ENCODE measurements at places on chromosomes 11 and 22.

GRCh38 chr22:31347251-31348008 is 1.3 kb upstream of the PATZ1 start:
- DNase-seq, result peak; percentile 2

DNA sequence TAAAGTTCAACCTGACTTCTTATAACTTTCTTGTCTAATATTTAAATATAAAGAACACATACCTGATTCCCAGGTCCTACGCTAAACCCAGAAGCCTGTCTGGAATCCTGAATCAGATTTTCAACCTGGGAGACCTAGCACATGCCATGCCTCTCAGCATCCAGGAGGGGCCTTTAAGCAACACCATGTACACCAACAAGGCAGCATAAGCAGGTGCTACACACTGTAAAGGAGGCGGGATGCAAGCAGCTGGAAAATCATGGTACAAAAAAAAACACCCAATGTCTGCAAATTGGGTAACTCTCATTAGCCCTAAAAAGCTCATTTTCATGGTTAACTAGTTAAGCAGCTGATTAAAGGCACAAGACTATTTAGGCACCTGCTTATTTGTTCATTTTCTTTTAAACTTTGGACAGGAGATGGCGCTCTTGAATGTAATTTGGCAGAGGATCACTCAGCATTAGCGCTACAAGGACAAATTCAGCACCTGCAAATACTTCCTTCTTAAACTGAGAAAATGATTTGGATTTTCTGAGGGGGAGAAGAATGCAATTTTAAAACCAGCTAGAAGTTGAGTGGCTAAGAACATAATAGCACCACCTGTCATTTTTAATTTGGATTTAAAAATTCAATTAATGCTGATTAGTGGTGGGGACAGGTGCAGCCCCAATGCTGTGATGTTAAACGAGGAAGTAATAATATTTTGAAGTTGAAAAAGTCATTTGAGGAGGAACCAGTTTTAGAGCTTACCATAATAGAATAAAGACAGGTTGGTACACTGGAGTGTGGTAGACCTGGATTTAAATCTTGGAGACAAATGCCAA is 104.0 kb downstream of the FAR1 start:
- DNase-seq, result no peak

GRCh38 chr11:34437224-34438125 is 1.3 kb upstream of the CAT start:
- DNase-seq, result no peak

DNA sequence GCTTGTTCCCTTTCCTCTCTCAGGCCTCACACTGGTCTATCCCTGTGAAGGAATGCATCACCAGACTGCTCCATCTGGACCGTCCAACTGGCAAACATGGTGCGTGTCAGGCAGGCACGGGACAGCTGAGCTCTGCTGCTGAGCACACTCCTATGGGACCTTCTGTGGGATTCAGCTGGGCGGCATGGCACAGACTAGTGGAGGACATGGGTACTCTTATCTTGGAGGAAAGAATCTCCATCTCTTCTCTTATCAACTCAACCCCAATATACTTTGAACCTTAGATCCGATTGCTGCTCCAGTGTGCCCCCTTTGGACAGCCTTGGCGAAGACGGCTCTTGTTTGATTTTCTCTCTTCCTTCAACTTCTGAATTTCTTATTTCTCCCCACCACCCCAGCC is 593.6 kb downstream of the ETS1 start:
- DNase-seq, result no peak

GRCh38 chr22:33012833-33013450 is 45.2 kb downstream of the SYN3 start:
- DNase-seq, result no peak

DNA sequence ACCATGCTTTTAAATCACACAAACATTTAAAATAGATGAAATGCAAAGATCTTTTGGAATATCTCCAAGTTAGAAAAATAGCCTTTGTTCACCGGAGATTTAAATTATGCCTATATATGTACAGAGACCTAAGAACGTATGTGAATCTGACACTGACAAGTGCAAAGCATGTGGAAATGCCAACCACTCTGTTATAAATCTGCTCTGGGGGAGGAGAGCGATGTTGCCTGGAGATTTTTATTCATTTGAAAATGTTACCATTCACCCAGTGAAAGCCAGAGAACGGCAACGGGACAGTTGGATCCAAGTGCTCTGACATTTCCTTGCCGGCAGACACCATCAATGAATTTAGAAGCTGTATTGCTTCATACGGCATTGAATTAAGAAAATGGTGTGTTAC is 39.8 kb upstream of the BMAL1 start:
- DNase-seq, result no peak

GRCh38 chr22:43859621-43860020 is 2.7 kb downstream of the SULT4A1 start:
- DNase-seq, result no peak

GRCh38 chr11:74849525-74850391 is 99.1 kb downstream of the XRRA1 start:
- no peak for DNase-seq

DNA sequence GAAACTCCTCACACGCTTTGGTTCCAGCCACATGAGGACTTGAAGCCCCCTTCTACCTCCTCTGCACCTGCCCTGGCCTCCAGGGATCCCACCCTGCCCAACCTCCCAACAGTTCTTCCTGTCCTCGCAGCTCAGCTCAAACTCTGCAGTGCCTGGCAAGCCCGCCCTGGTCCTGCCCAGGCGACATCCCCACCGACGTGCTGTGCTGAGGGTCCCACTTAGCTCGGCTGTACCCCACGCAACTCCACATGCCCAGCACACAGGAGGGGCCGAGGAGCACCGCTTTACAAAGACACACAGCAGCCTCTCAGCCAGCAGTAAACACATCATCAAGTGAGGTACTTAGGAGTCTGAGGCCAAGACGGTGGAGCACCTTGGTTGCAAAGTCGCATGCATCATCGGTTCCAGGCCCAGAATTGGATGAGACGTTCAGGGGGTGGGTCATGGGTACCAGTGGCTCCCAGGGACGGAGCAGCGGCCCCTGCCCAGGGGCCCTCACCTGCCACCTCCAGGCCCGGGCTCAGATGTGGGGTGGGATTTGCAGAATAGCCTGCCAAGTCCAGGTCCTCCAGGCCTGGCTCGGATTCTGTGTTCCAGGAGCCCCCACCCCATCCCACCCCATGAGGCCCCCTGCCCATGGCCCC is 72.6 kb downstream of the CELSR1 start:
- DNase-seq, result no peak

- no peak for DNase-seq
Measured at GRCh38 chr11:102669664-102670063, 35.9 kb downstream of the MMP27 start.

- DNase-seq, result no peak
Measured at GRCh38 chr11:9253086-9253485, 12.1 kb downstream of the DENND5A start.

DNA sequence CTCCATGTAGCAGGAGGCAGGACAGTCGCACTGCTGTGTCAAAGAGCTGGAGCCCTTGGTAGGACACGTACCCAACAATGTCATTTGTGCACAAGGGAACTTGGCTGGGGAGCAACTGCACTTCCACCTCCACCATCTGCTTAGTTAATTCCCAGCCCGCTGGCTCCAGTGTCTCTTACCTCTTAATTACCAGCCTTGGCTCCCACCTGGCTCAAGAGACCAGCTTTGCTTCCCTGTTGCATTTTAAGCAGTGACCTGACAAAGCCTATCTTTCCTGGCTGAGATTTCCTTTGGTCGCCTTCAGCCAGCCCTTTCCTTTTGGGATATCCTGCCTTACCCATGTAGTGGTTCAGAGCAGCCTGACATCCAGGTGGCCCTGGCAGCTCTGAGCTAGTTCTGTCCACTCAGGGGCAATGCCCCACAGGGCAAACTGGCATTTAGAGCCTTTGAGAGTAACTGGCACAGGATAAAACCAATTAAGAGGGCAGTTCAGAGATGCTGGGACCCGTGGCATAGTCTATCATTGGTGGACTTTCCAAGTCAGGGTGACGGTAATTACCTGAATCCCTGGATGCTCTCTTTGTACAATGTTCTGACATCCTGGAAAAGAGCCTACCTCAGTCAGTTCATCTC is 212.6 kb upstream of the SORL1-AS1 start:
- DNase-seq, result no peak

GRCh38 chr11:62842171-62842741 is 2.9 kb upstream of the WDR74 start:
- no peak for DNase-seq

GRCh38 chr11:130055617-130056016 is 14.1 kb upstream of the APLP2 start:
- no peak for DNase-seq

- no peak for DNase-seq
Measured at GRCh38 chr11:43895601-43896000, 15.0 kb downstream of the ALKBH3 start.

DNA sequence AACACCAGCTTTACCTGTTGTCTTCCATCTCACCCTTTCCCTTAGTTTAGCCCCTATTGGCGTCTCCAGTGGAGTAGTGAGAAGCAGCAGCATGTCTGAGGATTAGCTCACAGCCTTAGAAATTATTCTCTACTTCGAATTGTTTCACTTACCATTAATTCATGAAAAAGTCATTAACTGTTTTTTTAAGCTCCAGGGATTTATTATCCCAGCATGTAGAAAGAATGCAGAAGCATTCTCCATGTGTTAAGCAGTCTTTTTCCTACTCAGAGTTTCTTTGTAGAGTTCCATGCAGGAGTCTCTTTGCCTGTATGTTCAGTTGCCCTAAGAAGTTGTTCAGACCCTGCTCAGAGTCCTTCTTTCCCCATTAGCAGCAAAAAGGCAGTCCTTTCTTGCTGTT is 137.9 kb upstream of the RASSF10 start:
- DNase-seq, result no peak

DNA sequence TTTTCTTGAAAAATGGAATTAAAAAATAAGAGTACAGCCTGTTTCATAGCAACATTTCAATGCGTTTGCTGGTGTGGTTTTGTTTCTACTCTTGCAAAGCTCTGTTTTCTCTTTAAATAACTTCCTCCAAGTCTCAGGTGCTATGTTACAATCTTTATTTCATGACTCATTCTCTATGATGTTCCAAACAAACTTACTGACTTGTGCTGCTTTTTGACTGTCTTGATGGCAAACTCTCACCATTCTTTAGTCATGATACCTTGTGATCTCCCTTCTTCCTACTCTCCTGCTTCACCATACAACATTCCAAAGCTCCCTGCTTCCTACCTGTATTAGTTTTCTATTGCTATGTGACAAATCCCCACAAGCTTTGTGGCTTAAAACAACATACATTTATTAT is 166.1 kb downstream of the C11orf91 start:
- DNase-seq, result no peak

DNA sequence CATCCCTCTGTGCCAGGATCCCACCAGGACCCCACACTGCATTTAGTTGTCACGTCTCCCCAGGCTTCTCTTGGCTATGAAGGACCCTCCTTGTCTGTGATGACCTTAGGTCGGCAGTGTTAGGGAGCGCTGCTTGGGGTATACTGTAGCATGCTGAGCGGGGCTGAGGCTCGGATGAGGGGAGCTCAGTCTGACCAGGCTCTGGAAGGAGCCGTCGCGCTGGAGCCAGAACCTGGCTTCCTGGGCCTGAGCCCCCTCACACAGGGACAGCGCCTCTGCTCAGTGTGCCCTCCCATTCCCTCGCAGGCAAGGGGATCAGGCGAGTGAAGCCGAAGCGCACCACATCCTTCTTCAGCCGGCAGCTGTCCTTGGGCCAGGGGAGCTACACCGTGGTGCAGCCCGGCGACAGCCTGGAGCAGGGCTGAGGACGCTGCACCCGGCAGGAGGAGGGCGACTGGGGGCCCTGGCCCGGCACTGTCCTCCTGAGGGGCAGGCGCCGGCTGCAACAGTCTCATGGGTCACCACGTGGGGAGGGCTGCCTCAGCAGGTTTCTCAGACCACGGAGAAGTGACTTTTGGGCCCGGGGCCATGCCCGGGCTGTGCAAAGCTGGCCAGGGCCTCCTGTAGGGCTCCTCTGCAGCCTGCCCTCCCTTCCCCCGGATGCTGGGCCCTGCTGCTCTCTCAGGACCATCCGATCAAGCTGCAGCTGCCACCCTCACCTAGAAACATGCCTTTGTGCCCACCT is 11.5 kb upstream of the NEAT1 start:
- no peak for DNase-seq

DNA sequence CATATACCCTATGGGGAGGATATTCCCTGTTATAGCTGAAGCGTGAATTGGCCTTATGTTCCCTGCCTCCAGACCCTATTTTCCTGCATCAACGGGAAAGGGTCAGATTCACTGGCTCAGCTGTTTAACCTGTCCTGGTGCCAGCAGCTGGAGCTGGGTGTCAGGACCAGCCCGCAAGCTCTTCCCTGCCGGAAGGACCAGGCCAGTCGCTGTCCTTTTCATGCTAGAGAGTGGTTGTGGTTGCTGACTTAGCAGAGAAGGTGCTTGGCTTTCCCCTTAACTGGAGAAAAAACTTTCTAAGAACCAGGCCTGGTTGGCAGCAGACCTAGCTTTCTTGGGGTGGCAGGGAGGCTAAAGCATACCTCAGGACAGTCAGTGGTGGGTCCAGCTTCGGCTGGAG is 5.2 kb upstream of the SREBF2 start:
- DNase-seq, result no peak

- no peak for DNase-seq
Measured at GRCh38 chr22:17476838-17477237, 86.5 kb upstream of the SLC25A18 start.

DNA sequence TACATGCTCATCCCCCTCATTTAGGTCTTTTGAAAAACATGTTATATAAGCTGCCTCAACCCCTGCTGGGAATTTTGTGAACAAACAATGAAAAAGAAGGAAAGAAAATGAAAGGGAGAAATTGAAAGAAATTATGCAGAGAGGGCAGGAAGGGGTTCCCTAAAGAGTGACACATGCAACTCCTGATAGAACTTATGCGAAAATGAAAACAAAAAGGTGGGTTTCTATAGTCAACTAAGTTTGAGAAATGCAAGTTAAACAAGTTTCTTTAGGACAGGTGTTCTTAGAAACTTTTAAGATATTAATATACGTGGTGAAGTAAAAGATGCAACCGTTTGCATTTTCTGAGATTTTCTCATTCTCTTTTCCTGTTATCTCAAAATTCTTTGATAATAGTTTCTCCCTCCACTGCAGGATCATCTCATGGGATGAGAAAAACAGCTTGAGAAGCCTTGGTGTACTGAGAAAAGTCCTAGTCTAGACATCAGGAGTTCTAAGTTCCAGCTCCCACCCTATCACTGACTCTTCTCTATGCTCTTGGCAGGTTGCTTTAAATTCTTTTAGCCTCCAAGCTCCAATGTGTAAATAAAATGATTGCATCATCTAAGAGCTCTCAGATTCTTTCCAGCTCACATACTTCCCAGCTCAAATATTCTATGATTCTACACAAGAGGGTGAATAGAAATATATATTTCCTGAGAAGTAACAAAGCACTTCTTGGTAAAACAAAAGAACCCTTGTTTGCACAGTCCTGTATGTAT is 109.2 kb downstream of the FAM76B start:
- no peak for DNase-seq

DNA sequence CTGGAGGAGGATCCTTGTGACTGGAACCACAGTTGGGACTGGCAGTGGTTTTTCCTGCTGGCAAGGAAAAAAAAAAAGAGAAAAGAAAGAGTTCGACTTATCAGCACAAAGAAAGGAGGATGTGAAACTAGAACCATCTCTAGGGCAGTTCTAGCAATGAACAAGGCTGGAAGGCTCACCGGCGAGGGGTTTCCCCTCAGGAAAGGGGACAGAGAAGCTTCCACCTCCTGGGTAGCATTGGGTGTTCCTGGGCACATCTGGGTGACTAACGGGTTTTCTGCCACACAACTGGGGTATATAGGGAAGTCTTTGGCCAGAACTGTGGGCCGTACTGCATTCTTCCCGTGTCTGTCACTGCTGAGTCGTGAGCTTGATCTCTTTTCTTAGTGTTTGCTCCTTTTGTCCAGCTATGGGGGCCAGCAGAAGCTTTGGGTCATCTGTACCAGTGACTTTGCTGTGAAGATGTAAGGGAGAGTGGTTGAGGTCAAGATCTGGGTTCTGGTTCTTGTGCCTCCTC is 109.4 kb upstream of the OR4B1 start:
- DNase-seq, result no peak
